ENCODE measurements at places on chromosomes 13 and 19.

GRCh38 chr19:39182174-39182505 is 14.6 kb upstream of the NCCRP1 start:
- H3K27me3 ChIP-seq = no peaks in the 10 kb centered on the region
- peaks cover 9% of the 10 kb centered on the region for H3K36me3 ChIP-seq
- H3K4me3 ChIP-seq = no peak overlapping the region
- no peak overlapping the region for H3K27ac ChIP-seq
- no peak for DNase-seq
- no peaks in the 10 kb centered on the region for H3K4me1 ChIP-seq

GRCh38 chr19:4399812-4400134 is 574 bp downstream of the SH3GL1 start:
- peaks cover 23% of the 10 kb centered on the region for H3K4me1 ChIP-seq
- H3K4me3 ChIP-seq = peak overlapping the region; percentile 85
- peaks cover 6% of the 10 kb centered on the region for H3K36me3 ChIP-seq
- DNase-seq = no peak

DNA sequence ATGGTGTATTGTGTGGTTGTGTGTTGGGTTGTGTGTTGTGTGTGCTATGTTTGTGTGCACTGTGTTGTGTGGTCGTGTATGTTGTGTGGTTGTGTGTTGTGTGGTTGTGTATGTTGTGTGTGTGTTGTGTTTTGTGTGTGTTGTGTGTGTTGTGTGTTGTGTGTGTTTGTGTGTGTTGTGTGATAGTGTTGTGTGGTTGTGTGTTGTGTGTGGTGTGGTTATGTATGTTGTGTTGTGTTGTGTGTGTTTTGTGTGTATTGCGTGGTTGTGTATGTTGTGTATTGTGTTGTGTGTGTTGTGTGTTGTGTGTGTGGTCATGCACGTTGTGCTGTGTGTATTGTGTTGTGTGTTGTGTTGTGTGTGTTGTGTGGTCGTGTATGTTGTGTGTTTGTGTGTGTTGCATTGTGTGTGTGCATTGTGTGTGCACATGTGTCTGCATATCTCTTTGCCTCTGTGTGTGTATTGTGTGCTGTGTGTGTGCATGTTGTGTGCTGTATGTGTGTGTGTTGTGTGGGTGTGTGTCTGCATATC is 2.9 kb downstream of the C3 start:
- H3K4me1 ChIP-seq = no peaks in the 10 kb centered on the region
- DNase-seq = no peak
- peaks cover 5% of the 10 kb centered on the region for H3K27me3 ChIP-seq
- no peaks in the 10 kb centered on the region for H3K36me3 ChIP-seq
- no peak overlapping the region for H3K27ac ChIP-seq

GRCh38 chr19:16739546-16739945 is 19.9 kb downstream of the NWD1 start:
- no peak overlapping the region for H3K4me3 ChIP-seq
- H3K27me3 ChIP-seq = peaks cover 22% of the 10 kb centered on the region
- no peaks in the 10 kb centered on the region for H3K4me1 ChIP-seq
- no peaks in the 10 kb centered on the region for H3K36me3 ChIP-seq
- DNase-seq = no peak

DNA sequence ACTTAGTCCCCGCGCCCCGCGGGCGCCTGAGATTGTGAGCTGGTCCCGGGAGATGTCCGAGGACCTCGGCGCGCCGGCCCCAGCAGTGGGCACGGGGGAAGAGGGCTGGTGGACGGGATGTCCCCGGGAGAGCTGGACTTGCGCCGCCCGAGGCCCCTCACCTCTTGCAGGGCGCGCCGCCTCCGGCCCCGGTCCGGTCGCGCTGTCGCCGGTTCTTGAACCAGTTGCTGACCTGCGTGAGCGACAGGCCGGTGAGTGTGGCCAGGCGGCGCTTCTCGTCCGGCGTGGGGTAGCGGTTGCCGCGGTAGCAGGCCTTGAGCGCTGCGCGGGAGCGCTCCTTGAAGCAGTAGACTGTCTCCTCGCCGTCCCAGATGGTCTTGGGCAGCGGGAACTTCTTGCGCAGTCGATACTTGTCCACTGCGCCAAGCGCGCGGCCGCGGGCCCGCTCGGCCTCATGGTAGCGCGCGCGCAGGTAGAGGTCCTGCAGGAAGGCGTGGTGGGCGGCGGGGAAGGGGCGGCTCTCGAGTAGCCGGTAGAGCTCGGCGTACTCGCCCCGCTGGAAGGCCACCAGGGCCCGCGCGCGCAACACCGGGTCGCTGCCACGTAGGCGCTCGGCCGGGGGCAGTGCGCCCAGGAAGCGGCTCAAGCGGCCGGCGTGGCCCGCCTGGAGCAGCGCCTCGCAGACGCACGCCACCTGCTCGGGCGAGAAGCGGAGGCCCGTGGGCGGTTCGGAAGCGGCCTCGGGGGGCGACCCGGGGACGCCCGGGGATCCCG is 984 bp downstream of the SIX5 start:
- H3K4me1 ChIP-seq = peaks cover 2% of the 10 kb centered on the region
- no peaks in the 10 kb centered on the region for H3K36me3 ChIP-seq
- H3K27ac ChIP-seq = no peak overlapping the region

- H3K36me3 ChIP-seq = no peaks in the 10 kb centered on the region
- no peaks in the 10 kb centered on the region for H3K4me1 ChIP-seq
- no peak overlapping the region for H3K27ac ChIP-seq
- no peak for DNase-seq
- H3K27me3 ChIP-seq = no peaks in the 10 kb centered on the region
These were observed 267.5 kb upstream of the ARGLU1 start for GRCh38 chr13:106835477-106835876.

DNA sequence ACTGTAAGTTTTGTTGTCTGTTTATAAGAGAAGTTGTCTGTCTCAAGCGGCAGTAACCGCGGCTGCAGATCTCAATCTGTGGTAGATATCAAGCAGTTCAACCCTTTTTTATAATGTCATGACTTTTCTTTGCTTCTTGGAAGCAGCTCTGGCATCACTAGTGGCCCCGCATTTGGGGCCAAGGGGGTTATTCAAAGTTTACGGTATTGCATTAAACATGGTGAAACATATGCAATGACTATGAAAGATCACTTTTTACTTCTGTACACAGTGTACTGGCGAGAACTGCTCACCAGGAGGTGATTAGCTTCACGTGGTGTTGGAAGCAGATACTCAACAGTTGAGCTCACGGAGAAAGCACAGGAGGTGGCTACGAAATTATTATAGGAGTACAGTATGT is 4.6 kb upstream of the FFAR3 start:
- H3K4me1 ChIP-seq = no peaks in the 10 kb centered on the region
- peaks cover 18% of the 10 kb centered on the region for H3K27me3 ChIP-seq
- DNase-seq = peak; percentile 31
- H3K4me3 ChIP-seq = no peak overlapping the region
- H3K36me3 ChIP-seq = no peaks in the 10 kb centered on the region
- no peak overlapping the region for H3K27ac ChIP-seq

DNA sequence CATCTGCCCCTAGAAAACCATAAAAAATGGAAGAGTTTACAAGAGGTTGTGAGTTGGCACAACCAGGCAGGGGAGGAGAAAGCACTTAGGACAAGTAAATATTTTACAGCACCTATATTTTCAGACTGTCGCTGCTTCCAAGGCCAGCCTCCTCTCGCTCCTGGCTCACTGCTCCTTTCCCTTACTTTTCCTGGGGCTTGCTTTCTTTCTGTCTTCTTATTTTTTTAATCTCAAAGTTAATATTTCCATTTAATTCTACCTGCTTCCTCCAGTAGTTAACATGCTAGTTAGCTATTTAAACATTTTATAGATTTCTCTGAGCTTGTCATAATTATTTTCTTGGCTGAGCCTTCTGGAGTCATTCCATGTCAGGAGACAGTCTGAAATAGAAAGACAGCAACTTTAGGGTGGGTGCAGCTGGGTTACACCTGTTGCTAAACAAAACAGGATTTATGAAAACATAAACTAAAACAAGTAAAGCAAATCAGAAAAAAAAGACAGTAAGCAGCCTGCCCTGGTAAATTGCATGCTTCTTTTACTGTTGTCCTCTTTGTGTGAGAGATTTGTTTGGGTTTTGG is 330.1 kb downstream of the DLEU7 start:
- H3K36me3 ChIP-seq = no peaks in the 10 kb centered on the region
- H3K4me1 ChIP-seq = peaks cover 10% of the 10 kb centered on the region
- no peak overlapping the region for H3K4me3 ChIP-seq
- peak overlapping the region; percentile 59 for H3K27ac ChIP-seq

- peaks cover 2% of the 10 kb centered on the region for H3K27me3 ChIP-seq
- no peak overlapping the region for H3K4me3 ChIP-seq
- no peaks in the 10 kb centered on the region for H3K36me3 ChIP-seq
- no peak for DNase-seq
These were observed 115.8 kb upstream of the TMTC4 start for GRCh38 chr13:100790405-100790804.

- no peaks in the 10 kb centered on the region for H3K36me3 ChIP-seq
- no peak overlapping the region for H3K27ac ChIP-seq
- no peaks in the 10 kb centered on the region for H3K27me3 ChIP-seq
- H3K4me1 ChIP-seq = no peaks in the 10 kb centered on the region
- no peak for DNase-seq
These were observed 114.6 kb downstream of the FLT1 start for GRCh38 chr13:28380319-28380718.

- H3K4me3 ChIP-seq = no peak overlapping the region
- no peak for DNase-seq
- no peaks in the 10 kb centered on the region for H3K27me3 ChIP-seq
- no peaks in the 10 kb centered on the region for H3K36me3 ChIP-seq
These were observed 39.9 kb downstream of the STARD13 start for GRCh38 chr13:33245505-33246158.

GRCh38 chr19:17406046-17406886 is 836 bp upstream of the BST2 start:
- peak overlapping the region; percentile 81 for H3K27ac ChIP-seq
- DNase-seq = no peak
- peaks cover 13% of the 10 kb centered on the region for H3K36me3 ChIP-seq

All from T-cell (primary cell).